ENCODE measurements at places on chromosomes 5 and 9.

- DNase-seq: no peak
Observed at GRCh38 chr9:74496819-74497747, at the start of gene RORB. Gene RORB, plus strand, starts transcription at chr9:74497335. Its CDS starts 642 bp downstream, at chr9:74497977.

DNA sequence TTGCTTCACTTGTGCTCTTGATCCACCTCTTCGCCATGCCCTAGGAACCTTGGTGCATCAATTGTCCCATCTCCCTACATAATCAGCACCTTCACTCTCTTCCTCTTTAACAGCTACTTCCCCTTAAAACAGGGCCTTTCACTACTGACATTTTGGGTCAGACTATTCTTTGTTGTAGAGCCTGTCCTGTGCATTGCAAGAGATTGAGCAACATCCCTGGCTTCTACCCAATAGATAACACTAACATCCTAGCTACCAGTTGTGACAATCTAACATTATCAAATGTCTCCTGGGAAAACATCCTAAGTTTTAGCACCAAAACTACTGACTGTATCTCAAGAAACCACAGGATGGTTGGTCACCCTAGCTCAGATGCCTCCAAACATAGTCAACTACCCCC lies 854.3 kb upstream of the DMAC1 start:
- no peak for DNase-seq

- DNase-seq: no peak
Observed at GRCh38 chr9:86135371-86135770, 36.0 kb upstream of the GOLM1 start.

DNA sequence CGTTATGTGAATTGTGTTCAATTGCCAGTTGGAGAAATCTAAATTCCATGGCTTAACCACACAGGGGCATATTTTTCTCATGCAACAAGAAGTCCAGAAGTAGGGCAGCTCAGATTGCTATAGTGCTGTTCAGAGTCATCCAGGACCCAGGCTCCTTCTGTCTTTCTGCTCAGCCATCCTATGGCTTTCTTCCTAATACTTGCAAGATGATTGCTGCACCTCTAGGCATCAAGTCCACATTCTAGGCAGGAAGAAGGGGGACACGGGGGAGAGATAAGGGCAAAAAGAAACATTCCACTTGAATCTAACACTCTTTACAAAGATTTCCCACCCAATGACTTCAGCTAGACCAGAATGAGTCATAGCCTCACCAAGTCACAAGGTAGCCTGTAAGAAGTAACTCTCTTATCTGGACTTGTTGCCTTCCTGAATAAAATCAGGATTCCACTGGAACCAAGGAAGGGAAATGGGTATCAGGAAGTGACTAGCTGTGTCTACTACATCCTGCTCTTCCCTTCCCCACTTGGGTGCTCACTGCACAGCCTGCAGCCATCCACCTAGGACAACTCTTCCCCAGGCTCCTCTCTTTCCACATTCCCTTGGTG lies 5.3 kb downstream of the ERAP2 start:
- no peak for DNase-seq

- no peak for DNase-seq
Observed at GRCh38 chr5:7886849-7887475, 18.0 kb downstream of the MTRR start.

DNA sequence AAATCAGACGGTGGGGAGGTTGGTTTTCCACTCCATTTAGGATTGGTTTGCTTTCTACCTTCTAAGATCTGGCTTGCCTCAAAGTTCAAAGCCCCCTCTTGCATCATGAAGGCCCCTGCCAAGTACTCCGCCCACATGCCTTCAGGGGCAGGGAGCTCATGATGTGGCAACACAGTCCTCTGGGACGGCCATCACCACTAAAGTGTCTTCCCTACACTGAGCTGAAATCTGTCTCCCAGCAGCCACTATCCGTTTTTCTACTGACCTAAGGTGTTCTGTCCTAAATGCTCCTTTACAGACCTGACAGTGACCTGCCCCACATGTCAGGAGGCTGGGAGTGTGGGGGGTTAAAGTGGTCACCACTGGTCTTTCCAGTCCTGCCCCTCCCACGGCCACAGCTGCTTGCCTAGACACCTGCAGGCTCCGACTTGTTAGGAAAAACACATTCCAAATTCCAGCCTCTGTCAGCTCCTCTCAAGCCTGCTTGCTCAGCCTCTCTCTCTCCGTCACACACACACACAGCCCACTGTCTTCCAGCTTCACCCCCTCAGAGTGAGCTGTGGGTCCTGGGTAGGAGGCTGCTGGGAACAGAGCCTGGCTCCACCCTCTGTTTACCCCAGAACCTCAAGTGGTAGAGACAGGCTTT lies 44.9 kb downstream of the SHB start:
- DNase-seq: no peak

DNA sequence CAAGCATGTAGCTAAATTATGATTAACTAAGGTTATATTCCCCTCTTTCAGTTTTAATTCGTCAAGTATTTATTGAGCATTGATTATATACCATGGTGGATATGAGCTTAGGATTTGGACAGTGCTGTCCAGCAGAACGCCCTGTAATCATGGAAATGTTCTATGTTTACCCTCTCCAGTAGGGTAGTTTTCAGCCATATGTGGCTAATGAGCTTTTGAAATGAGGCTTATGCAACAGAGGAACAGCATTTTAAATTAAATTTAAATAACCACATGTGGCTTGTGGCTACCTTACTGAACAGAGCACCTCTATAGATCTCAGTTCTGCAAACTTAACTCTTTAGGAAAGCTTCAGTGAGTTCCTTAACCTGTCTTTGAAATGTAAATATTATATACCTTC lies 59.1 kb downstream of the JMY start:
- no peak for DNase-seq

- DNase-seq: no peak
Observed at GRCh38 chr9:38109601-38110000, 40.6 kb upstream of the SHB start.

DNA sequence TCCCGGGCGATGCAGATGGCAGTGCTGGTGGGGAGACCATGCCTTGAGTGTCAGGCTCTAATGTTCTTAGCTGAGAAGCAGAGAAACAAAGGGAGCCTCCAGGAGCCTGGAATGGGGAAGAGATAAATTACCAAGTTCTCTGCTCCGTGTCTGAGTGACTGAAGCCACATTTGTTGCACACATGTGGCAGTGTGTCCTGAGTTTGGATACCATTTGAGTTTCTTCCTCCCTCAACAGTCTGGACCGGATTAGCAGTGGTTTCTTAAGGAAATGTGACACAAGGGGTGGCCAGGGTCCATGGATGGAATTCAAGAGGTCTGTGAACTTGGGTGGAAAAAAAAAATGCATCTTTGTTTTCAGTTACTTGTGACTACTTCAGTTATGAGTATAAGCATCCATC lies 50.7 kb upstream of the GARNL3 start:
- DNase-seq: no peak

DNA sequence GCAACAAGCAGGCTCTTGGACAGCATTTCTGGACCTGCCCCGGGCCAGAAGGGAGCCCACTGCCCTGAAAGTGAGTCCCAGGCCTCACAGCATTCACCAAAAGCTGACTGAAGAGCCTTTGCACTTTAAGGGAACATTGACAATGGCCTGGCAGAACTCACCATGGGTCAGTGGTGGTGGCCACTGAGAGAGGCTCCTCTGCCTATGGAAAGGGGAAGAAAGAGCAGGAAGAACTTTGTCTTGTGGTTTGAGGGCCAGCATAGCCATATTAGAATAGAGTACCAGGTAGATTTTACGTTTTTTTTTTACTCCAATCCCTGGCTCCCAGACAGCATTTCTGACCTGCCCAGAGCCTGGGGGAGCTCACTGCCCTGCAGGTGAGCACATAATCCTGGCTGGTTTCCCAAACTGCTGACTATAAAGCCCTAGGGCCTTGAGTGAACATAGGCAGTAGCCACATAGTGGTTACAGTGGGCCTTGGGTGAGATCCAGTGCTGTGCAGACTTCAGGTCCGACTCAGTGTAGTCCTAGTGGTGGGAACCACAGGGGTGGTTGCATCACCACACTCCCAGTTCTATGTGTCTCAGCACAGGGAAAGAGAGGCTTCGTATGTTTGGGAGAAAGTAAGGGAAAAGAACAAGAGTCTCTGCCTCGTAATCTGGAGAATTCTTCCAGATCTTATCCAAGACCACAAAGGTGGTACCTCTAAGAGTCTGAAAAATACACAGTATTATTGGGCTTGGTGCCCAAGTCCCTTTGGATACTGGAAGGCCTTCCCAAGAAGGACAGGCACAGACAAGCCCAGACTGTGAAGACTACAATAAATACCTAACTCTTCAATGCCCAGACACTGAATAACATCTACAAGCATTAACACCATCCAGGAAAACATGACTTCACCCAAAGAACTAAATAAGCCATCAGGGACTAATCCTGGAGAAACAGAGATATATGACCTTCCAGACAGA lies 89.5 kb downstream of the TSSK1B start:
- DNase-seq: no peak
